ENCODE measurements at places on chromosomes 5 and 9.
A peak's percentile ranks its signal among the peaks of the same experiment; 100 is the strongest.

GRCh38 chr5:148989567-148989966 lies 73.3 kb downstream of the SH3TC2 start:
- peak; percentile 78 for DNase-seq

- peak; percentile 47 for DNase-seq
Measured at GRCh38 chr5:137752905-137753690, 1.1 kb downstream of the HNRNPA0 start.

DNA sequence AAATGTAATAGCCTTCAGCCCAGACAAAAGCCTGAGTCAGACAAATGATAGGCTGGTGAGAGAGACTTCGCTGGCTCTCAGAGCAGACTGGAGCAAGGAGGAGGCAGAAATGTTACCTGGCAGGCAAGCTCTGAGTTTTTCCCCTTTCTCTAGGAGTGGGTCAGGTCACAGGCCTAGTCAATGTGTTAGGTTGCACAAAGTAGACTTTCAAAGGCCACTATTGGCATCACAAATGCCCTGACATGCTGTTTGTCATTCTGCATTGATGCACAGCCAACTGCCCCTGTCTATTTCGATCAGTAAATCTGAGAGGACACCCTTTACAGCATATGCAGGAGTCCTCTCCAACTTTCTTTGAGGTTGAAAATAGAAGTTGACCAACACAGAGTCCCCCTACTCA lies 15.5 kb upstream of the C1QTNF3 start:
- DNase-seq: no peak

GRCh38 chr5:139446956-139447779 lies 7.8 kb upstream of the DNAJC18 start:
- DNase-seq: no peak

DNA sequence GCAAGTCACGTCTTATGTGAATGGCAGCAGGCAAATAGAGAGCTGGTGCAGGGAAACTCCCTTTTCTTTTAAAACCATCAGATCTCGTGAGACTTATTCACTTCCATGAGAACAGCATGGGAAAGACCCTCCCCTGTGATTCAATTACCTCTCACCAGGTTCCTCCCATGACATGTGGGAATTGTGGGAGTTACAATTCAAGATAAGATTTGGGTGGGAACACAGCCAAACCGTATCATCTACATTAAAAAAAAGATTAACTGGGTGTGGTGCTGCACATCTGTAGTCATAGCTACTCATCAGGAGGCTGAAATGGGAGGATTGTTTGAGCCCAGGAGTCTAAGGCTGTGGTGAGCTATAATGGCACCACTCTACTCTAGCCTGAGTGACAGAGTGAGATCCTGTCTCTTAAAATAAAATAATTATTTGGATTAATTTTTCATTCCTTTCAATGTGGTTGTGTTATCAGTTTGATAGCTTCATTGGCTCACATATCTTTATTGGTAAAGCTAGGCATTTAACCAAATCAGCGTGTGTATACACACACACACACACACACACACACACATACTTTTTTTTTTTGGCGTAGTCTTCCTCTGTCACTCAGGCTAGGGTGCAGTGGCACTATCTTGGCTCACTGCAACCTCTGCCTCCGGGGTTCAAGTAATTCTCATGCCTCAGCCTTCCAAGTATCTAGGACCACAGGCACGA lies 21.8 kb downstream of the DENND4C start:
- no peak for DNase-seq

- peak; percentile 18 for DNase-seq
Measured at GRCh38 chr5:83919071-83920041, 198.7 kb upstream of the HAPLN1 start.

- no peak for DNase-seq
Measured at GRCh38 chr5:146799231-146799630, 79.3 kb downstream of the PPP2R2B start.

DNA sequence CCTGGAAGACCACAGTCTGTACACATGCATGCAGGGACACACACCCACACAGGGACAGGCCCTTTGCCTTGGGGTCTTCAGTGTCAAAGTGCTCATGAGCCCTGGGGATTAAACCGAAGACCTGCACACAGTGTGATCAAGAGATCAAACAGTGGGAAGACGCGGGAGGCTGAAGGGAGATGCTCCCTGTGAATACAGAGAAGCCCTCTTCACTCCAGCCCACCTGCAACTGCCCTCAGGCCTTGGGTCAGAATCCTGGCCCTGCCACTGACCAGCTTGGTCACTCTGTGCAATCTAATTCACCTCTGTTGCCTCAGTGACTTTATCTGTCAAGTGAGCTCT lies 2.9 kb downstream of the RALGDS start:
- no peak for DNase-seq

GRCh38 chr5:52657247-52657645 lies 130.5 kb upstream of the ITGA1 start:
- peak; percentile 54 for DNase-seq

- no peak for DNase-seq
Measured at GRCh38 chr9:130379649-130379970, 65.2 kb upstream of the ASS1 start.

- DNase-seq: peak; percentile 50
Measured at GRCh38 chr9:108869092-108869725, 7.1 kb downstream of the ACTL7A start.

- no peak for DNase-seq
Measured at GRCh38 chr5:89694026-89694550, 715.5 kb downstream of the CETN3 start.

GRCh38 chr5:127870914-127871313 lies 167.7 kb downstream of the CCDC192 start:
- peak; percentile 49 for DNase-seq

GRCh38 chr5:103602438-103602837 lies 39.8 kb upstream of the NUDT12 start:
- DNase-seq: no peak

DNA sequence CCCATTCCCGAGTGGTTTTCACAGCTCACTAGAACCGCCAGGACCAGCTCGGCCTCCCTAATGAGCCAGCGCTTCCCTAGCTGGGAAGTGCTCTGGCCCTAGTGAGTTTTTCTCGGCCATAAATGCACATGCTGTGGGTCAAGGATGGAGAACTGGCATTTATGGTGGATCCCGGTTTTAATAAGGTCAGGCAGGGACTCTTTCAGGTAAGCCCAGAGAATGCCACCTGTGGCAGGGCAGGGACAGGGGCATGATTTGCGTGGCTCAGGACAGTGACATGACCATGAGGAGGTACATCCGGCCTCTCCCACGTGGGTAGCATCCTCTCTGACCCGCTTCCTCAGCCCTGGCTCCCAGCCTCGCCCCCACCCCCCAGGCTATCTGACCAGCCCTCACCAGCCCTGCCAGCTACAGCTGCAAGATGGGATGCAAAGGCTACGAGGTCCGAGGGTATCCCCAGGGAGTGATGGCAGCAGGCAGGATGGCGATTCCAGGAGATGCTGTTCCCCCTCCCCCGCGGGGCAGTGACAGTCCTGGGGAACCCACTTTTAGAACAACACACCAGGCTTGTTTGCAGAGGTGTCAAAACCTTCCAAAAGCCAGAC lies 60.3 kb upstream of the ADAMTS2 start:
- no peak for DNase-seq

GRCh38 chr9:18350995-18351595 lies 122.9 kb upstream of the ADAMTSL1 start:
- DNase-seq: no peak

- no peak for DNase-seq
Measured at GRCh38 chr5:119359737-119360413, 4.1 kb downstream of the TNFAIP8 start.

DNA sequence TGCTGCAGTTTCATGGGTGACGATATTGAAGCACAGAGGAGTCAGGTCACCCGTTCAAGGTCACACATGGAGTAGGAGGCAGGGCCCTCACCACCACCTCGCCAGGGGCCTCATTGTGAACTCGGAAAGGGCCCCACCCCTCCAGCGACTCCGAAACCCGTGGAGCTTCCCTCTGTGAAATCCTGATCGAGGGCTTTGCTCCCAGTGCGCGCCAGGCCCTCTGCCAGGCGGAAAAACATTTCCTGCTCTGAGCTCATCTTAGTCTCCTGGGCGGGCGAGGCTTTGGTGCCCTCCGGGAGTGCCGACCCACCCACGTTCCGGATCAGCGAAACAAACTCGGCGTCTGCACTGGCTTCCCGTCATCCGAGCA lies 75.0 kb upstream of the FCN1 start:
- DNase-seq: no peak

- peak; percentile 80 for DNase-seq
Measured at GRCh38 chr5:173880306-173880985, 7.7 kb upstream of the CPEB4 start.

DNA sequence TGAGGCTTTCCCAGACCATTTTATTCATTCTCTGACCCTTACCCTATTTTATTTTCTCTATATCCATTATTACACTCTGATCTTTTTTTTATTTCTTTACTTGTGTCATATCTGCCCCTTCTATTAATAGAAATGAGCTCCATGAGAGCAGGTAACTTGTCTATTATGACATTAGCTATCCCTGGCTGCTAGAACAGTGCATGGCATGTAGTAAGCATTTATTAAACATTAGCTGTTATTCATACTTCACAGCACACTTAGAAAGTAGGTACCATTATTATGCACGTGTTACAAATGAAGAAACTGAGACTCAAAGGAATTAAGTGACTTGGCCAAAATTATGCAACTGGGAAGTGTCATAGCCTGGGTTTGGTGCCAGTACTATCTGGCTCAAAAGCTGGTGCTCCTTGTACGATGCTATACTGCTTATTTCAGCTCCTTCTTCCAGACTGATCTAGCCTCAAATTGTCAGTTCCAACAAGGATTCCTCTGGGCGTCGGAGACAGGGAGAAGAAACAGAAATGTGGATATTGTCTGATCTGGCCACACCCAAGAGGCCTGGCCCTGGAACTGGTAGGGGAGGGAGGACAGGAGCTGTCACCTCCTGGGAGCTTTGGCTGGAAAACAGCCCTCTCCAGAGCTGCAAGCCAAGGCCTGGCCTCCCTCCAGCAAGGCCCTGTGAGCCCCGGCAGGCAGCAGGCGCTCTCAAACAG lies 10.8 kb upstream of the NIPAL4 start:
- DNase-seq: no peak

DNA sequence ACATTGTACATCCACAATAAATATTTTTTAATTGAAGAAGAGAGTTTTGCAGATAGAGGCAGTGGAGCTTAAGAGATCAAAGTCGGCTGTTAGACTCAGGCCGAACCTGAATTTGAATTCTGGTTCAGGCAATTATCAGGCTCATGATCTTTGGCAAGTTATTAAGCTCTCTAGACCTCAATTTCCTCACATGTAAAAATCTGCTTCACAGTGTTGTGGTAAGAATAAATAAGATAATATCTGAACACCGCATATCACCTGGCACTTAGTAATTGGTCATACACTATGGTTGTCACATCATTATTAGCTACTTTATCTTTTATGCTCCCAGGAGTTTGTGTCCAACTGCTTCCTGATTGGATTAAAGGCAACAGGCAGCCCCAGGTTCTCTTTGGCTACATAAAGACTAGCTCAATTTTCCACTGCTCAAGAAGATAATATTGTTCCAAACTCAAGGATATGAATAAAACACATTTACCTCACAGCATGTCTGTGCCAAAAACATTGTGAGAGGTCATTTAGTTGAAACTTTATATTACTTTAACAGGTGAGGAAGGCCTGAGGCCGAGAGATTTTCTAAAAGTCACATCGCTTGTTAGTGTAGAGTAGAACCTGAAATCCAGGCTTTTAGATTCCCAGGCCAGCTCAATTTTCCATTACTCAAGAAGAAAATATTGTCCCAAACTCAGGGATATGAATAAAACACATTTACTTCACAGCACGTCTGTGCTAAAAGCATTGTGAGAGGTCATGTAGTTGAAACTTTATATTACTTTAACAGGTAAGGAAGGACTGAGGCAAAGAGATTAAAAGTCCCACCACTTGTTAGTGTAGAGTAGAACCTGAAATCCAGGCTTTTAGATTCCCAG lies 289.2 kb upstream of the PTGER4 start:
- DNase-seq: no peak

- no peak for DNase-seq
Measured at GRCh38 chr5:114948363-114948762, 221.3 kb downstream of the TRIM36 start.

GRCh38 chr5:9834871-9835770 lies 205.0 kb upstream of the TAS2R1 start:
- peak; percentile 23 for DNase-seq

- no peak for DNase-seq
Measured at GRCh38 chr9:100341889-100342288, 10.9 kb downstream of the TEX10 start.

- no peak for DNase-seq
Measured at GRCh38 chr5:87103616-87104287, 163.9 kb upstream of the RASA1 start.

DNA sequence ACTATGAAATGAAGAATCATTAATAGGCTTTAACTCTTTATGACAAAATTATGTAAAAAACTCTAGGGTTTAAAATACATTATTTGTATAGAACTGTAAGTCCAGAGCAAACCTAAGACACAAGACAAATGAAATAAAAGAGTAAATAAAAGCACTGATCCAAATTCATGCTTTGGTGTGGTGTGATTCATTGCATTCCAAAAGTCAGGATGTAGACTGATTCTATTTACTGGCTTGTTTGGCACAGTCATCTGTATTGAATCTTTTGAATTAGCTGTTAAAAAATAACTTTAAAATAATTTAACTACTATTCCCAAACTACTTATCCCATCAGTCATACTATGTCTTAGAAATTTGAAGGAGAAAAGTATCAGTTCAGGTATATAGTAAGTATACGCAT lies 31.1 kb downstream of the IL4 start:
- peak; percentile 52 for DNase-seq

GRCh38 chr5:170397059-170397458 lies 7.9 kb upstream of the KCNMB1 start:
- DNase-seq: no peak

DNA sequence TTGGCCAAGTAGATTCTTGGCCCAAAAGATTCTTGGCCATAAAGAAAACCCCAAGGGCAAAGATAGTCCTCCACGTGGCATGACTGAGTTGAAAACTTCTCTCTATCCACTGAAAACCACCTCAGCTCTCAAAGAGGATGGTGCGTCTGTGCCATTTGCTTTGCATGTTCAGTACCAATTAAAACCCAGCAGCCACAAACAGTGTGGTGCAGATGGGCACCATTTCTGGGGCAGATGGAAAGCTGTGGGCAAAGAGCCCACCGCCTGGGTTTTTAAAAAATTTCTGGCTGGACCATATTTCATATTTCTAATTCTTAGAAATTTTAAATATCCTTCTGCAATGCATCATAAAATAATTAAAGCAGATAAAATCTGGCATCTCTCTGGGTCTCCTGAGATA lies 84.5 kb upstream of the PUM3 start:
- no peak for DNase-seq

- no peak for DNase-seq
Measured at GRCh38 chr5:18366234-18366633, 732.0 kb downstream of the TAF11L14 start.

DNA sequence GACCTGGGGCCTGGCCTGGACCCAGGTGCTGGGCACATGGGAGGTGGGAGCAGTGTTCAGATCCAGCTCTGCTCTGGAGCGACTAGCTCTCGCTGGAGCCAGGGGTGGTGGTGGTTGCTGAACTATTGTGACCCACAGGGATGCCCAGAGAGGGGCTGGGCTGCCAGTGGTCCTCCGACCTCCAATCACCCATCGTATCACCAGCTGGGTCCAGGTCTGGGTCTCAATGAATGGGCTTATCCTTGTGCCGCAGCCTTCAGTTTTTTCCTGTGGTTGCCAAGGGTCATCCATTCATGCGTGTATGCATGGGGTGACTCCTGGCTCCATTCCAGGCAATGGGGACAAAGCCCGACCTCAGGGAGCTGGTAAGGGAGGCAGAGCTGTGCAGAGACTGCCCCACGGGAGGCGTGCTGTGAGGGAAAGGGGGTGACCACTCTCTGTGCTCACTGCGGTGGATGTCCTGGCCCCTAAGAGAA lies 68.6 kb upstream of the RNF130 start:
- DNase-seq: no peak
